Activated CD8-positive, alpha-beta memory T cell treated with anti-CD3 and anti-CD28 coated beads for 1 hour (primary cell): ENCODE measurements at places on chromosomes 4 and X.

- DNase-seq, result no peak
These were observed 62.9 kb upstream of the HOPX start for GRCh38 chr4:56744030-56744429.

DNA sequence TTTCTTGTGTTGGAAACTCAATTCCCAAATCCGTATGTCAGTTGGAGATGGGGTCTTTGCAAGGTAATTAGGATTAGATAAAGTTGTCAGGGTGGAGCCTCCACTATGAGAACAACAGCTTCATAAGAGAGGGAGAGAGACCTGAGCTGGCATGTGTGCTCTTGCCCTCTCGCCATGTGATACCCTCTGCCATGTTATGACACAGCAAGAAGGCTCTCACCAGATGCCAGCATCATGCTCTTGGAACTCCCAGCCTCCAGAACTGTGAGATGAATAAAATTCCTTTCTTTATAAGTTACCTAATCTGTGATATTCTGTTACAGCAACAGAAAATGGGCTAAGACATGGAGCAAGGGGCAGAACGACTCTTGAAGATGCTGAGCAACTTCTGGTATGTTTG, 201.9 kb upstream of the BOD1L1 start:
- no peak for DNase-seq

DNA sequence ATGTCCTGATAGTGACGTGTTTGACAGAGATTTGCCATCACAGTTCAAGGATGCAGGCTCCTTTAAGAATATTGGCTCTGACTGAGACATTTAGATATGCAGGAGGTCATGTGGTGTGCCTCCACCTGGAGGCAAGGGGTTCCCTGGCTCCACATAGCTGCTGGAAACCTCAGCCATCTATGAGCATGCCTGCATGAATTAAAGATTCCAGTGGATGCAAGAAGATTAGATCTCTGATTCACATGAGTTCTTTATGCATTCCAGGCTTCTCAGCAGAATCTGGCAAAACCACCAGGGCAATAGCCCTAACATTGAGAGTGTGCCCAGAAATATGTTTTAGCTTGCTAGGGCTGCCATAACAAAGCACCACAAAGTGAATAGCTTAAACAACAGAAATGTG, 298.5 kb upstream of the AADAT start:
- no peak for DNase-seq

- no peak for DNase-seq
These were observed 3.9 kb upstream of the PLA2G12A start for GRCh38 chr4:109733728-109734127.
